Caudate nucleus (tissue), 63 donors: ENCODE measurements at places on chromosomes 13 and 19.

DNA sequence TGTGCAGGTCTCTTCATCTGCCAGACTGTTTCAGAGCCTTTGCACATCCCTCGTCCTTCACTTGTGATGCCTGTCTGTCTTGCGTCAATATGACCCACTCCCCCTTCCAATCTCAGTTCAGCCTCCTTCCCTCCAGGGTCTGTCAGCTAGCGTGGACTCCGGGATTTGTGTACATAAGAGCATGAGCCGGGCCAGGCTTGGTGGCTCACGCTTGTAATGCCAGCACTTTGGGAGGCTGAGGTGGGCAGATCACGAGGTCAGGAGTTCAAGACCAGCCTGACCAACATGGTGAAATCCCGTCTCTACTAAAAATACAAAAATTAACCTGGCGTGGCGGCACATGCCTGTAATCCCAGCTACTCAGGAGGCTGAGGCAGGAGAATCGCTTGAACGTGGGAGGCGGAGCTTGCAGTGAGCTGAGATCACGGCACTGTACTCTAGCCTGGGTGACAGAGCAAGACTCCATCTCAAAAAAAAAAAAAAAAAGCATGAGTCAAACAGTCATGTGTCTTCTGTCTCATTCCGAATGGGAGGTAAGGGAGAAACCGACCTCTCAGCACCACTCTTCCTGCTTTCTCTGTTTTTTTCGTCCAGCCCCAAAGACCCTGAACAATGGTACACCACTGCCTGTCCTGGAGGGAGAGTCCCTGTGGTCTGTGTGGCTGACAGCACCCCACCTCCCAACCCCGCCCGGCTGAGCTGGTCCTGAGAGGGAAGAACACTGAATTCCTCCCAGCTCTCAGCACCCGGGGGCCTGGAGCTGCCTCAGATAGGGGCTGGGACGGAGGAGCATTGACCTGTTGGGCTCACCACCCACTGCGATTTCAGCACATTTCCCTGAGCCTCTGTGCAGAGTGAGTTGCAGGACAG lies 2.4 kb upstream of the SIGLEC9 start:
- DNase-seq = no peak

- DNase-seq = no peak
Measured at GRCh38 chr13:94646904-94647303, 45.2 kb downstream of the GPR180 start.

- DNase-seq = no peak
Measured at GRCh38 chr19:18501832-18502231, 20.0 kb downstream of the ELL start.

- no peak for DNase-seq
Measured at GRCh38 chr13:98900442-98900841, 77.4 kb downstream of the DOCK9 start.

GRCh38 chr19:13051557-13052165 lies 51.0 kb downstream of the LYL1 start:
- no peak for DNase-seq

GRCh38 chr19:2237051-2237868 lies 636 bp downstream of the SF3A2 start:
- no peak for DNase-seq

DNA sequence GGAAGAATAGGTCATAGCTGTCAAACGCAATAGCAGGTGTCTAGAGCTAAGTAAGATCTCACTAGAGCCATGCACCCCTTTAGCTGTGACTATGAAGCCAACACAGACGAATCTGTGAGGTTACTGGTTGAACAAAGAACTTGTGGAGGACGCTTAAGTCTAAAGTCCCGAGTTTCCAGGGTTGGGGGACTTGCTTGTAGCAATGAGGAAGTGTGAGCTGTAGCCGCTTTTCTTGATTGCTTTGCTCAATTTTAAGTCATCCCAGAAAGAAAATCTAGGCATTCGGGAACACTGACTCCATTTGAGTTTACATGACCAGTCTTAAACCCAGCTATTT lies 1.6 kb downstream of the GPC5 start:
- DNase-seq = no peak

DNA sequence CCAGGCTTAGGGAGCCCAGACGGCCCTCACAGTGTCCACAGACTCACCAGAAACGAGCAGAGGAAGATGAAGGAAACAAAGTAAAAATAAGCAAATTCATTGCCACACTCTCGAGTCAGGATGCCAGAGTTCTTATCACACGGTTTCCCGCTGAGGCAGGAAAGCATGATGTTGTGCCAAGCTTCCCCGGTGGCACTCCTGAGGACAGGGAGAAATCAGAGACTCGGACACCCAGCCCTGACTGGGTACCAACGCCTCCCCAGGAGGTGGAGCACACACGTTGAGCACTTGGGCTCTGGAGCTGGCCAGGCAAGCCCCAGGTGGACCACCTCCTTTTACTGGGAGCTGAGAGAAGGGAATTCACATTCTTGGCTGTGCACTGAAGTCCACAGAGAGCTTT lies 81.5 kb downstream of the IER2 start:
- no peak for DNase-seq

DNA sequence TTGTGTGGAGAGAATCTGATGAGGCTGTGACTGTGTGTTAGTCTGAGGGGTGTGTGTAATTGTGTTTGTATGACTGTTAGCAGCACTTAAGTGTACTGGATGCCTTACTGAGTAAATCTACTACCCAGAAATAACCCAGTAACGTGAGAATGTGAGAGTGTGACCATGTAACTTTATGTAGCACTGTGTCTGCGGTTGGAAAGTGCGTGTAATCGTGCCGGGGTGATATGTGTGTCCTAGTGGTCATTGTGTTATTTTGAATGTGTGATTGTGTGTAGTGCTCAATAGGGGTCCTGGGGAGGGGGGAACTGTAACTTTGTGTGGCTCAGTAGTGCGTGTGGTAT lies 550 bp downstream of the ZNF383 start:
- DNase-seq = no peak

DNA sequence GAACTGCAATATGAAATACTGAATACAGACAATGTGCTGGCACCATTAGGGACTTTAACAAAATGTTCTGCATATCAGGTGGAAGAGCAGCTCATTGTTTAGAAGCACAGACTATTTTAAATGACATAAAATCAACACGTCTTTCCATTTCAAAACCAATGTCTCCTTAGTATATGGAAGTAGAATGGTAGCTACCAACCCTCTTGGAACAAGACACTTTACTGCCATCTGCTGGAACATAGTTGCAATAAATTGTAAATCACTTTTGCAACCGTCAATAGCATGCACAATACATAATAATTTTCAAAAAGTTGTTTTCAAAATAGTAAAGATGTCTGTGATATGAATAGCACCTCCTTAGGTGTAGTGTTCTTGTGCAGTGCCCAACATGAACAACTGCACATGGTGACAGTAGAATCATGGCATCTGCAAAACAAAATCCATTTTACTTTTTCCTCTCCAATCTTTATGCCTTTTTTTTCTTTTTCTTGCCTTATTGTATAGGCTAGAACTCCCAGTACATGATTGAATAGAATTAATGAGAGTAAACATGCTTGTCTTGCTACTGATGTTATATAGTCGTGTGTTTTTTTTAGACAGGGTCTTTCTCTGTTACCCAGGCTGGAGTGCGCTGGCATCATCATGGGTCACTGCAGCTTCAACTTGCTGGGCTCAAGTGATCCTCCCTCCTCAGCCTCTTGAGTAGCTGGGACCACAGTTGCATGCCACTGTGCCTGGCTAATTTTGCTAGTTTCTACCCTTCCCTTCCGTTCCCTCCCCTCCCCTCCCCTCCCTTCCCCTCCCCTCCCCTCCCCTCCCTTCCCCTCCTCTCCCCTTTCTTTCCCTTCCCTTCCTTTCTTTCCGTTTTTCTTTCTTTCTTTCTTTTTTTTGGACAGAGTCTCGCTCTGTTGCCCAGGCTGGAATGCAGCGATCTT lies 7.8 kb upstream of the LYPD5 start:
- DNase-seq = no peak

- DNase-seq = no peak
Measured at GRCh38 chr13:111126509-111126908, 11.4 kb downstream of the ARHGEF7 start.

DNA sequence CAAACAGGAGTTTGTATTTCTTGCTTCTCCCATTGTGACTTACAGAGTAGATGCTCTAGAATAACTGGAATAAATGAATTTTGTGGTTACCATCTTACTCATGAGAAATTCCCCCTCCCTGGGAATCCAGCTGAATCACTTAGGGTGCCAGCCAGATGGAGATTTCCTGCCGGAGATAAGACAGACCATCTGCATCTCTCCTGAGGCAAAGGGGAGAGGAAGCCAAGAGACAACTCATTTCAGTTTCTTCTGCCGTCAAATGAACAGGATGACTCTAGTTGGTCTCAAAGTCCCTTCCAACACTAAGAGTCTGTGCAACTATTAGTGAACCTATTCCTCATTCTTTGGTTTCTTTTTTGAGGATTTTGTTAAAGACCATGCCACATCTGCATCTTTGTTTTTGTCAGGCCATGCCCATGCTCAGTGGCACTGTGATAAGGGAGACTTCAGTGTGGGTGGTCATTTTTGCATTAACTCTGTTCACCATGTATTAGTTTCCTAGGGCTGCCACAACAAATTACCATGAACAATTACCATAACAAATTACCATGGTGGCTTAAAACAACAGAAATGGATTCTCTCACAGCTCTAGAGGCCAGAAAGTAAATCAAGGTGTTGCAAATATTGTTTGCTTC lies 112.8 kb downstream of the NDFIP2 start:
- DNase-seq = no peak

DNA sequence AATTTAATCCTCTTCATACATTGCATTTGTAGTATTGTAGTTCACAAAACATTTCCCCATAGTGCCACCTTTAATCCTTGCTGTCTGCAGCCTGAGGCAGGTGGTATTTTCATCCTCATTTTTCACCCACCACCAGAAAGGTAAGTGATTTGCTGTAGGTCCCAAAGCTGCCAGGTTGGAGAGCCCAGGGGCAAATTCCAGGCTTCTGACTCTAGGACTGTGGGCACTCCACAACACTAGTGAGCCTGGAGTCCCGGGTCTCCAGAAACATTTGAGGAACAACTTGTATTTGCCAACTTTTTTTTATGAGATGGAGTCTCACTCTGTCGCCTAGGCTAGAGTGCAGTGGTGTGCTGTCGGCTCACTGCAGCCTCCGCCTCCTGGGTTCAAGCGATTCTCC lies 6.2 kb downstream of the ILF3 start:
- DNase-seq = no peak

DNA sequence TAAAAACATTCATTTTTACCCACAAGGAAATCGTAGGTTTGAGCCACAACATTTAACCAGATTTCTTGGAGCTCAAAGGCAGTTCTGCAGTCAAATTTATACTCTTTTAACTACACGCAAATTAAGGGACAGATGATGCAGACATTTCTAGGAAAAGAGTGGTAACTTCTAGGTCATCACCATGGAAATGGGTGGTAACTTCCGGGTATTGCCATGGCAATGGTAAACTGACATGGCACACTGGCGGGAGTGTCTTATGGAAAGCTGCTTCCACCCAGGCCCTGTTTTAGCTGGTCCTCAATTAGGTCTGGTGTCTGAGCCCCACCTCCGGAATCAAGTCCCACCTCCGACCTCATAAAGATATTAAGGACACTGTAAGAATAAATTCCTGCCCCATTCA lies 10.4 kb upstream of the LYPD5 start:
- no peak for DNase-seq

DNA sequence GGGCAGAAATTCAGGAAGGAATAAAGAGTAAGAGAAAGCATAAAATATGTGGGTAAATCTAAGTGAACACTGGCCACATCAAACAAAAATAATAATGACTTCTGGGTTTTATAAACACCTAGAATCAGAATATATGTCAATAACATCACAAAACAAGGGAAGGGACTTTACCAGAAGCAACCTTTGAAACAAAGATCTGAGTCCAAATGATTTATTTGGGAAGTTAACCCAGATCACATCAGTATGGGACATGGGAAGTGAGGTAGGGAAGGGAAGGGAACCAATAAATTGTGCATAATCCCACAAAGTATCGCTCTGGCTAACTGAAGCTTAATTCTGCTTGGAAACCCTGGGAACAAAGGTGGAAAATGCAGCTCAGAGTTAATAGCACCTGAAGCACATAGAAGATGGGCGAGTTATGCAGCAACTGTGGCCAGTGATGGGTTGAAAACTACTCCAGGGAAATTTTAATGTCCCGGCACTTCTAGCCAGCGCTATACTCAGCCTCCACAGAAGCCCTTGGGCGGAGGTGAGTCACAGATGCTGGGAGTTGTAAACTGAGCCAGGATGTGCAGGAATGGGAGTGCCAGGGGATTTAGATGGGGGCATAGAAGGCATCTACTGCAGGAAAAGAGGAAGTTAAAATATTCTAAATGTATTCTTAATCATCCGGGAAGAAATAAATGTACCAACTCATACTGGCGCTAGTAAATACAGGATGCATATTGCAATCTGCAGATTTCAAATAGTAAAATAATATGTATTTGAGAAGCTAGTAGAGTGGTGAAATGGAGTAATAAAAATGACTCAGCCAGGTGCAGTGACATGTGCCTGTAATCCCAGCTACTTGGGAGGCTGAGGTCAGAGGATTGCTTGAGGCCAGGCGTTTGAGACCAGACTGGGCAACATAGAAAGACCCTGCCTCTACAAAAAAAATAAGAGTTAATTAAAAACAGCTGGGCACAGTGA lies 34.2 kb upstream of the CEBPG start:
- DNase-seq = no peak

DNA sequence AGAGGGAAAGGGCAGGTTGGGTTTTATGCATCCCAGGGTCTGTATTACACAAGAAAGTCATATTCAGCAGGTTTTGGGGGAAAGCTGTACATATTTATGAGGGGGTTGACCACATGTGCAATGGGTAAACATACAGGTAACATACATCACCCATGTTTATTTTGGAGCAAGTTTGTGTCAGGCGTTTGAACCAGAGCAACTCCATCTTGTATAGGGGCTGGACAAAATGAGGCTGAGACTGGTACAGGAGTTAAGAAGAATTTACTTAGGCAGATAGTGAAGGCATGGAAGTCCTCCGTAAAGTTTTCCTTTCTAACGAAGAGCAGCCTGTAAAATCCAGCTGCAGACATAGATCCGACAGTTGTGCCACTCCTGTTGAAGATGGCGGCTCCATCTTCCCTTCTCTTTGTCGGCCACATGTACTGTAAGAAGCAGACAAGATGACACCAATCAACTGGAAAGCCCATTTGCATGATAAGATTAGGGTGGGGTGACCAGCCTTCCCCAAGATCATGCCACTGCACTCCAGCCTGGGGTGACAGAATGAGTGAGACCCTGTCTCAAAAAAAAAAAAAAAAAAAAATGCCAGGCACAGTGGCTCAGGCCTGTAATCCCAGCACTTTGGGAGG lies 4.7 kb upstream of the NUDT19 start:
- no peak for DNase-seq

GRCh38 chr13:85632526-85633195 lies 166.6 kb downstream of the SLITRK6 start:
- DNase-seq = no peak

DNA sequence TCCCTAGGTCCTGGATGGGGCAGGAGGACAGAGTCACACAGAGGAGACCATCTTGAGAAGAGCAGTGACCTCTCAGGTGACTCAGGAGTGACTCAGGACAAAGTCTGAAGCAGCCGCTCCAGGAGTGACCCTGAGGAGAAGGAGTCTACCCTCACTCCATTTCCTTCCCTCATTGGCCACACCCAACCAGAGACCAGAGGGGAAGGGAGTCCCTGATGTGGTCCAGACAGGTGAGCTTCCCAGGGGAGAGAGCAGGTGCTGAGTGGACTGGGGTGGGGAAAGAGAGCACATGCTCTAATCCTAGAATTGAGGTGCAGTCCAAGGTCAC lies 75.5 kb upstream of the MEDAG start:
- DNase-seq = no peak

- no peak for DNase-seq
Measured at GRCh38 chr19:29185427-29185826, 27.5 kb downstream of the UQCRFS1 start.
